IMR-90 (cell line): ENCODE measurements at places on chromosomes 5 and 9. TPM values are rescaled to one million over a fixed set of nuclear protein-coding genes. Genes with fewer than 3 reads are reported as not detected.

Gene MARCHF3
- total RNA-seq = 17.8 and 18.8 TPM in 2 replicates

Gene CAMK4
- 4.8 and 6.7 TPM in 2 replicates for total RNA-seq

Gene SPINK13
- total RNA-seq = not detected in 2 replicates

Gene MYORG
- 0.36 and 0.56 TPM in 2 replicates for total RNA-seq

Gene GABRP
- total RNA-seq = not detected in 2 replicates

Gene MSANTD3
- total RNA-seq = 55.9 and 71.1 TPM in 2 replicates
